ENCODE measurements at places on chromosomes 1 and 21. TPM values are rescaled to one million over a fixed set of nuclear protein-coding genes. Genes with fewer than 3 reads are reported as not detected.

- no peak for DNase-seq
Measured at GRCh38 chr21:35850542-35851103, 209.7 kb downstream of the SETD4 start.

TPRG1L gene
- 33.7 TPM for polyA plus RNA-seq

DNA sequence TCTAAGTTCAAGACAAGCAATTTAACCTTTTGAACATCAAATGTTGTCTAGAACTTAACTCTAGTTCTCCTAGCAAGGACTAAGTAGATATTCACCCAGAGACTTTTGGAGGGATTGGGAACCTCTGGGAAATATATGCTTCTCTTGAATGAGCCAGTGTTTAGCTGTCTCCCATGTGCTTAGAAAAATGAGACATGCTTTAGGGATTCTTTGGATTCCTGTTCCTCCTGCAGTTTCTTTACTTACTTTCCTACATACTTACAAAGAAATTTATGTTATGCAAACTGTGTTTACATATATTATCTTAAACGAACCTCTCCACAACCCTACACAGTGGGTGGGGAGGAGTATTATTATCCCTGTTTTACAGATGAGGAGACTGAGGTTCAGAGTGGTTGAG, 39.2 kb downstream of the RNASEL start:
- no peak for DNase-seq

LRRIQ3 gene
- polyA plus RNA-seq = 0.20 TPM

- no peak for DNase-seq
Measured at GRCh38 chr1:160137216-160137862, 14.1 kb upstream of the ATP1A4 start.

DNA sequence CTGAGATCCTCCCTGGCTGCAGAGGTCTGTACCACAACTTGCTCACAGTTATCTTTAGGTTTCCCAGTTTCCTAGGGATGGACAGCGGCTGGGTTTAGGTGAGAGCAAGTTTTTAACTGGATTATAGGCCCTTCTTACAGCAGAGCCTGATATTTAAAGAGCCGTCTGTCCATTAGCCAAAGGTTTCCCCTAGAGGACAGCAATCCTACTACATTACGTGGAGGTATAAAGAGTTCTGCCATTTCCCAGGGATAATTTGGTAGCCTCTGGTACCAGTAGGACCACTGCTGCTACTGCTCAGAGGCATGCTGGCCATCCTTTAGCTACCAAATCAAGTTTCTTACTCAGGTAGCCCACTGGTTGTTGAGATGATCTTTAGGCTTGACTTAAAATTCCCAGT, 21.9 kb upstream of the FCGR2A start:
- DNase-seq = no peak

CDC7 gene
- 1.4 TPM for polyA plus RNA-seq

- no peak for DNase-seq
Measured at GRCh38 chr1:108882837-108883236, 6.1 kb downstream of the GPSM2 start.

- DNase-seq = no peak
Measured at GRCh38 chr21:28268685-28269084, 724.0 kb downstream of the LTN1 start.

MIGA1 gene
- polyA plus RNA-seq = 1.6 TPM

DNA sequence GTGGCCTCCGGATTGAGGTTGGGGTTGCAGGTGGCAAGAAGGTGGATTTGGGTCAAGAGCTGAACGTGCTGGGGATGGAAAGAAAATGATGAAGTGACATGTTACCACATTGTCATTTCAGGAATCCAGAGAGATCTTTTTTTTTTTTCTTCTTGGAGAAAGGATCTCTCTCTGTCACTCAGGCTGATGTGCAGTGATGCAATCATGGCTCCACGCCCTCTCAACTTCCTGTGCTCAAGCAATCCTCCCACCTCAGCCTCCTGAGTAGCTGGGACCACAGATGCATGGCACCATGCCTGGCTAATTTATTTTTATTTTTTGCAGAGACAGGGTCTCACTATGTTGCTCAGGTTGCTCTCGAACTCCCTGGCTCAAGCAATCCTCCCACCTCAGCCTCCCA, 80.6 kb downstream of the GON4L start:
- DNase-seq = no peak

REN gene
- not detected for polyA plus RNA-seq

DNA sequence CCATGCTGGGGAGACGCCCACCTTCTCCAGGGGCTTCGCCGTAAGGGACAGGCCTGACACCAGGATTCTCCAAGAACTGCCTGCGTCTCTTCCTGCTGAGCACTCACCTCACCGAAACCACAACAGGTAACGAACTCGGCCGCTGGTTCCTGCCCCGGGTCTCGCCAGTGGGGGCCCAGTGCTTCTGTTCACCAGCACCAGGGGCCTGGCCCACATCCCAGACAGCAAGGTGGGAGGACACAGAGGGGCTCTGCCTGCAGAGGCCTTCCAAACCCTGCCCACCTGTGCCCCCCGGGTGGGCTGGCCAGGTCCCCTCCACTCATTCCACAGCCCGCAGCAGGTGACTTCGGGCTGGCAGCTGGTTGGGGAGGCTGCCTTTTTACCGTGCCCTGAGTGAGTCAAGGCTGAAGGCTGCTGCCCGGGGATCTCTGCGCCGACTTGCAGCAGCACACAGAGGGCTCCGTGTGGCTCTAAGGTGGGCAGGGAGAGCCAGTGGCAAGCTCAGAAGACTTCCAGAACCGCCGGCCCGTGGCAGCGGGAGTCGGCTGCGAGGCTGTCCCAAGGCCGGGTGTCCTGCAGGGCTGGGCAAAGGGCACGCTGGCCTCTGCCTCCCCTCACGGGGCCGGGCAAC, 14.7 kb upstream of the COL18A1 start:
- DNase-seq = no peak

- DNase-seq = no peak
Measured at GRCh38 chr1:201212461-201213055, 21.9 kb downstream of the IGFN1 start.

- DNase-seq = no peak
Measured at GRCh38 chr1:228457017-228457395, 30.2 kb upstream of the RNF187 start.

DNA sequence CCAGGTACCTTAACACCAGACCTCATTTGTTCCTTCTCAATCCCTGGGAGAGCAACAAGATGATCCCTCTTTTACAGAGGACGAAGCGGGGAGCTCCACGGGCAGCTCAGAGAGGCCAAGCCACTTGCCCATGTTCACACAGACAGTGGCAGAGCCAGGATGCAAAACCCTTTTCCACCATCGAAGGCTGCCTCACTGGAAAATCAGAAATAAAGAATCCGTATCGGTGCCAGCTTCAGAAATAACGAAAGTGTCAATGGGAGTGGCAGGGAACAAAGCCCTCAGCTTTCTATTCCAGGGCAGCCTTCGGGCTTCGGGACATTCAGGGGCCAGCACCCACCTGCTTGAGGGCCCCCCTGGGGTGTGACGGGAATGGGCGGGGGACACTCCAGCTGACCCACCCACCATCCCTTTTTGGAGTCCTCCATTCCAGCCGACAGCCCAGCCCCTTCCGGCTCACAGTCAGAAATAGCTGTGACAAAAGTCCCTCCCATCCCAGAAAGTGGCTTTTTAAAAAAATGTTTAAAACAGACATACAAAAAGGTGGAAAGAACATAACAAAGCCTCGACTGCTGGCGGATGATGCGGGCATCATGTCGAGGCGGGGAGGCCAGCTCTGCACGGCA, 6.0 kb downstream of the IFFO2 start:
- peak; percentile 62 for DNase-seq

GPR137B gene
- 7.3 TPM for polyA plus RNA-seq

DNA sequence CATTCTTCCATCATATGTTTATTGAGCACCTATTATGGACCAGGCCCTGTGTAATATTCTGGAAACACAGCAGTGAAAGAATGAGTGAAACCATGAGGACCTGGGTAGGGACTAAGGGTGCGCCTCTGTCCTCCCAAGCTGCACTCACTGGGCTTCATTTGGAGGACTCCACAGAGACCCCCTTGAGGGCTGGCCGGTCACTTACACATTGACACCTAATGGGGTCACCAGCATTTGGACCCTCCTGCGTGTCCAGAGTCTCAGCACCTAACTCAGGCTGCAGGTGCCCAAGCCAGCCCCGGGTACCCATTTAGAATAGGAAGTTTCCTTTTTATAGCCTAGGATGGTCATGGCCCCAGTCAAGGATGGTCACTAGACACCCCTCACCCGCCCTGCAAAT, 2.8 kb upstream of the FNDC5 start:
- peak; percentile 21 for DNase-seq

DNA sequence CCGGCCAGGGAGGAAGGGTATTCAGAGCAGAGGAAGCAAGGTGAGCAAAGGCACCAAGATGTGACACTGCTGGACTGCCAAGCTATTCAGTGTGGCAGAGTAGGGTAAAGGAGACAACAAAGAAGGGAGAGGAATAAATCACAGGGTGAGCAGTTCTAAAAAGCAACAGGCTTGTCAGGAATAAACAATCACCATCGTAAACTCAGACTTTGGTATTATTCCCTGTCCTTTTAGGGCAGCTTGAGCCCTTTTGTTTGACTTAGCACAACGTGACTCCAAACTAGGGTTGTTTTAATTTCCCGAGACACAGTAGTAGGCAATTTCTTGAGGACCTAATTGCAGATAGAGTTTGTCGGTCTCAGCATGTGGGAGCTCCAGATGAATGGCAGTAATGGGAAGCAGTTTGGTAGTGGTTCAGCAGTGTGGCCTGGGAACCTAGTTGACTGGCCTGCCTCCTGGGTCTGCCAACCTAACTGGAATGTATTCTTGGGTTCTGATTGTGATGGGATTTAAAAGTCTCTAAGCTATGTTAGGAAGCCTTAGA, 4.3 kb downstream of the CR1L start:
- DNase-seq = no peak

DNA sequence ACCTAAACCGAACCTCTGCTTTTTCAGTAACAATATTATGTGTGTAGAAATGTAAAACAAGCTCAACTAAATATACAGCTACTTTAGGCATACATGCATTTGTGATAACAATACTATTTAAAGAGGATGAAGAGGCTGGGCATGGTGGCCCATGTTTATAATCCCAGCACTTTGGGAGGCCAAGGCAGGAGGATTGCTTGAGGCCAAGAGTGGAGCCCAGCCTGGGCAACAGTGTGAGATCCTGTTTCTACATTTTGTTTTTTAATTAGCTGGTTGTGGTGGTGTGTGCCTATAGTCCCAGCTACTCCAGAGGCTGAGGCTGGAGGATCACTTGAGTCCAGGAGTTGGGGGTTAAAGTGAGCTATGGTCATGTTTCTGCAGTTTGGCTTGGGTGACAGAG, 73.6 kb upstream of the LYPLAL1 start:
- no peak for DNase-seq

PAQR6 gene
- 2.0 TPM for polyA plus RNA-seq

S100A7A gene
- 0.20 TPM for polyA plus RNA-seq

DNA sequence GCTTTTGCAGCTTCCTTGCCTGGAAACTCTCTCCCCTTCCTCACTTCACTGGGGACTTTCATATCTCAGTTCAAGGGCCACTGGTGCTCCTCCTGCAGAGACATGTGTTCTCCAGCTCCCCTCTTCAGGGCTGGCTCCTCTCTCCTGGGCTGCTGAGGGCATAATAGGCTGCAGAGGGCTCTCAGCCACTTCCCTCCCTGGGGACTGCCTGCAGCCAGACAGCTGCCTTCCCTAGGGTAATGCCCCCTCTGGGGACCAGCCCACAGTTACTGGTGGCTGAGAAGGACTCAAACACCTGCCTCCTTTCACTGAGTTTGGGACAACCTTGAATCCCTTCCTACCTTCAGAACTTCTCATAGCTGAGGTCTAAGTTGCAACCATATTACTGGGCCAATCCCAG, 104.8 kb upstream of the POU3F1 start:
- no peak for DNase-seq

DNA sequence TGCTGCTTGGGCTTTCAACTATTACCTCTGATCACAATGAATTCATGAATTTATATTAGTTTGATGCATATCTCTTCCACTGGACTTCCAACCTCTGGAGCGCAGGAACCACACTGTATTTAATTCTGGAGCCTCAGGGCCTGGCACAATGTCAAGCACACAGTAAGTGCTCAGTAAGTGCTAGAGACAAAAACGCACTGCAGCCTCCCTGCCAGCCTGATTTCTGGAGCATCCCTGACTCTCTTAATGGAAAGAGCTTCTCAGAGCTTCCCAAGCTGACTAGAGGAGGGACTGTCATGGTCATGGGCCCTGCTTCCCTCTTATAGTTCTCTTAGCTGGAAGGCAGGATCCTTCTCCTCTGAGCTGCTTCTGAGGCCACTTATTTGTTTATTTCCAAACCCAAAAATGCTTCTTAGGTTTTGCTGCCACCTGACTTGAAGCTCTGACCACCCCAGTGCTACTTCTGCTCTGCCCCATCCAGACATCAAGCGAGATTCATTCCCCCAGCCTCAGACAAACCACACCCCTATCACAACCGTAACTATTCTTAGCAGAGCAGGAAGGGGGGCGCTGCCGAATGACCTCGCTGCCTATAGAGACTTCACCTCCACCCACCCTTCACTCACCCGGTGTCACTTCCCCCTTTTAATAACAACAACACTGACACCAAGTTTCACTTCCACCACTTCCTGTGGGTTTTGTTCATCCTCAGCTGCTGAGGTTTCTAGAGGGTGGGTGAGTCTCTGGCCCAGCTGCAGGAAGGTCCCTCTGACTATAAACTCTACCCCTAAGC, 33.6 kb downstream of the NUAK2 start:
- peak; percentile 56 for DNase-seq

TNFRSF1B gene
- 8.4 TPM for polyA plus RNA-seq

AMPD1 gene
- not detected for polyA plus RNA-seq

GRCh38 chr21:31470896-31471694, 127.0 kb upstream of the TIAM1 start:
- DNase-seq = no peak

DNA sequence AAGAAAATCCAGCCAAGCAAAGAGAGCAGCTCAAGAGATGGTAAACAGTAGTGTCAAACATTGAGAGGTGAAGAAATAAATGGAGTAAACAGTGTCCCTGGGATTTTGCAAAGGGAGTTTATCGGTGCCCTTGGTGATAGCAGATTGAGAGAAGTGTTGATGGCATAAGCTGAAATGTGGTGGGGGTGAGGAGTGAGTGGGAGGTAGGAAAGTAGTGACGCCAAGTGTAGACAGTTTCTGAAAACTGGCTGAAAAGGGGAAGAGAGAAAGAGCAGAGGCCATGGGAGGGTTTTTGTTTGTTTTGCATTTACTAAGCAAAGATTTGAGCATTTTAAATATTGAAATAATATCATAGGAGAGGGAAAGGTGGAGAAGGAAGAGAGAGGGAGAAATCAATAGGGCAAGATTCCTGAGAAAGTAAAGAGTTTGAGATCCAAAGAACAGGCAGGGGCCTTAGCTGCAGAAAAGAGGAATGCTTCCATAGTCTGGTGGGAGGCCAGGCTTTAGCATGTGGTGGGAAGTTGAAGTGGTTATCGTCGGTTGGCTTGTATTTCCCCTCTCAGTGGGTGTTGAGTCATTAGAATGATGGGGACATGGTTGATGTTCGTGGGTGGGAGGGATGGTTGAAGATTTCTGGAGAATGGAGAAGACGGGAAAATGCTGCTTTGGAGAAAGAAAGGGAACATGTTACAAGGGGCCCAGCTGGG, 26.8 kb upstream of the RASAL2 start:
- DNase-seq = no peak

PDZK1IP1 gene
- polyA plus RNA-seq = 169 TPM

IL6R gene
- 4.0 TPM for polyA plus RNA-seq

All from stomach (tissue), 19 donors.